NCI-H1105 (cell line): ENCODE measurements at places on chromosomes 2 and 18.
A peak's percentile ranks its signal among the peaks of the same experiment; 100 is the strongest.

- DNase-seq, result no peak
These were observed 72.1 kb upstream of the PARD3B start for GRCh38 chr2:204473224-204473623.

DNA sequence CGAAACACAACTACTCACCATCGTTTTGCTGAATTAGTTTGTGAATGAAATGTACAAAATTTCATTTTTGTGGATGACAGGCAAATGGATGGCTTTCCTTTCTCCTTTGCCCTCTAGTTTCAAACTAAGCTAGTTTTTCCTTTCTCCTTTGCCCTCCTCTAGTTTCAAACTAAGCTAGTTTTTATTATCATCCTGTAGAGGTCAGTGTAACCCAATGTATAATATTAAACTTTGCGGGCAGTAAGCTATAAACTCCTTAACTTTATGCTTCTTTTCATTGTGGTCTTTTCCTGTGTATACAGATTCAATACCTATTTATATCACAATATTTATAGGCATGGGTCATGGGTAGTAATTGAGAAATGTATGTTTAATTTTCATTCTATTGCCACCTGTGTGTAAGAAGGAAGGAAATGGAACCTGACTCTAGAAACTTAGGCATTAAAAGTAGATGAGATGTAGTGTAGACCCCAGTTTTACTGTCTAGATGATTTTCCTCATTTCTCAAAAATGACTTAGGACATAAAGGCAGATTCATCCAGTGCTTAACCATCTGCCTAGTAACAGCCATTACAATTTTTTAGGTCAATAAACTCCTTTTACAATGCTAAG lies 58.1 kb downstream of the MAP3K19 start:
- DNase-seq, result peak; percentile 19

DNA sequence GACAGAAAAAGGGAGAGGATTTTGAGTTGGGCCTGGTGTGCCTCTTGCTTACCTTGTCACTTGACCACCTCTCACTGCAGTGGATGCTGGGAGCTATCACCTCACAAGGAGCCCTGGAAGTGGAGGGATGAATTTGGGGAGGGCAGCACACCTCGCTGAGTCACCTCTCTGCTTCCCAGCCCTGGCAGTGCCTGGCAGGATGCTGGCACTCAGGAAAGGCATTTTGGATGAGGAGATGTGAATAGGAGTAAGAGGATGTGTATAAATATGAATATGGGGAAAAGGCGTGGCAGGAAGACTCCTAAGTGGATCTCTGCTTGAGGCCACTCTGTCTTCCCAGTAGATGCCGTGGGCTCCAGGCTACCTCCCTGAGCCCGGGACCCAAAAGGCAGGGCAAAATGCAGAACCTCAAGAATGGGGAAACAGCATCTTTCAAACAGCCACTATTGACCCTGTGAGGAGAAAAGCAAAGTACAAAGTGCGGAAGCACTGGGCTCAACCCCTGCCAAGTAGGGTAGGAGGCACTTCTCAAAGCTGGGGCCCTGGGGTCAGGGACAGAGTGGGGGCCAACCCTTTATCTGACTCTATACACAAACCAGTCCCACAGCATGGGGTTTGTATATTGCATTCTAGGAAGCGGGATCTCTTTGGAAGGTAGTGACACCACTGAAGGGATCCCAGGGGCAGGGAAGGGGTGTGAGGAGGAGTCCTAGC lies 164.5 kb upstream of the GLI2 start:
- DNase-seq, result no peak

DNA sequence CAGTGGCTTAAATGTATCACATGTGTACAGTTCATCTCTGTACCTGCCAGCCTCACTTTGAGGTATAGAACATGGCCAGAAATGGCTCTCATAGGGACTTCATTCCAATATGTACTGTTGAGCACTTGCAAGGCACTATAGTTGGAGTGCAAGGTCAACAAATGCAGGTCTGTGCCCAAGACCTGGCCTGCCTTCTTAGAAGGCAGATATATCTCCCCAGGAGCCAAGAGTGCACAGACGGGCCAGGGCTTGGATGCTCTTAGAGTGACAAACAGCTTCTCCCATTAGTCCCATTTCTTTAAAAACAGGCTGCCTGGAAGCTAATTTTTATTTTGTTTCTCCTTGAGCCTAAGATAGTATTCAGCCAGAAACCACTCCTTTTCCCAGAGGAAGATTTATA lies 7.3 kb downstream of the TEX261 start:
- no peak for DNase-seq

DNA sequence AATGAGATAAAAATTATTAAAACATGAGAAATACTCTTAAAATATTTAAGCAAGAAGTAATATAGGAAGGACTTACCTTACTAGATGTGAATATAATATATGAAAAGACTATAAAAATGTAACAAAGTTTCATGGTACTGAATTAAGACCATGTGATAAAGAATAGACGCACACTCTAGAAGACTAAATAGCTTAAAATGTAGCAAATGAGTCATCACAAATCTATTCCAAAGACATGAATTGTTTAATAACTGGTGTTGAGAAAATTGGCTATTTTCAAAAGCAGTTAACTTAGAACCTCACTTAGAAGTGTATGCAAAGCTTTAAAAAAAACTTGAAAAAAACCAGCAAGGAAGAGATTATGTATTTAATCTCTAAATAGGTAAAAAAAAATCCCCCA lies 64.1 kb downstream of the POLE4 start:
- no peak for DNase-seq

GRCh38 chr2:234595829-234596228 lies 98.9 kb upstream of the ARL4C start:
- no peak for DNase-seq

- peak; percentile 19 for DNase-seq
These were observed 111.6 kb upstream of the NABP1 start for GRCh38 chr2:191566344-191566743.

DNA sequence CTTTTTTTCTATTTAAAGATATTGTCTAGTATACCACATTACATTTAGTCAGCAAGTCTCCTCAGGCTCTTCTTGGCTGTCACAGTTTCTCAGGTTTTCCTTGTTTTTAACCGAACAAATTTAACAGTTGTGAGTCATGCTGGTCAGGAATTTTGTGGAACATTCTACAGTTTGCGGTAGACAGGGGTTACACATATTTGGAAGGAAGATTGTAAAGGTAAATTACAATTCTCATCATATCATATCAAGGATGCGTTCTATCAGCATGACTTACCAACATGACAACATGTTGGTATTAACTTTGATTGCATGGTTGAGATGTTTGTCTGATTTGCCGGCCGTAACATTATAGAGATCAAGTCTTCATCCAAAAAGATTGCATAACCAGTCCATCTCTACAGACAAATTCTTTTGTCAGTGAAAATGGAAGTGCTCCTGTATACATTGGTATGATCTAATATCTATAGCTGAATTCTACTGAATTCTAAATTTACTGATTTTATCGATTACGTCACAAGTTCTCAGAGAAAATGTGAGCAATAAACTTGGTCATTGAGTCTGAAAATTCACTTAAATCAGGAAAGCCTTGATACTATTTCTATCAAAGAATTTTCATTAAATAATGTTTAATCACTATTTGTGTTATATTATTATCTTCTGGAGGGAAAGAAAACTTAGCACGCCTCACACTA lies 664.4 kb upstream of the SLC8A1 start:
- no peak for DNase-seq

GRCh38 chr2:181780047-181780651 lies 99.8 kb upstream of the NEUROD1 start:
- DNase-seq, result no peak

DNA sequence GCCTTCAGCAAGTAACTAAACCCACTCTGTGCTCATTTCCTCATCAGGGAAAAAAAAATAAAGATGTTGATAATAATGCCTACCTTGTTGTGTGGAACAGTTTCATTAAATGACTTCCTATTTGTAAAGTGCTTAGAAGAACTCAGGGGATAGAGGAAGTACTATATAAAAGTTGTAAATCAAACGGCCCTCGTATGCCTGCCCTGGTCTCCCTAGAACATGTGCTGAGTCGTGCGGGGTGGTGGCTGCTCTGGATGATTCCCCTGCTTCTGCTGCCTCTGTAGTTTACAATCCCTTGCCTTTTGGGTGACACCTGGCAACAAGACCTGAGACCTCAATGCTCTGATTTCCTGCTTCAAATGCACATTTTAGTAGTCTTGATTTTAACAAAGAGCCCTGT lies 170.0 kb downstream of the CERS6 start:
- no peak for DNase-seq

- no peak for DNase-seq
These were observed 456.6 kb upstream of the ID2 start for GRCh38 chr2:8225266-8225665.

- DNase-seq, result no peak
These were observed 2.4 kb downstream of the FTCDNL1 start for GRCh38 chr2:199848389-199849130.

DNA sequence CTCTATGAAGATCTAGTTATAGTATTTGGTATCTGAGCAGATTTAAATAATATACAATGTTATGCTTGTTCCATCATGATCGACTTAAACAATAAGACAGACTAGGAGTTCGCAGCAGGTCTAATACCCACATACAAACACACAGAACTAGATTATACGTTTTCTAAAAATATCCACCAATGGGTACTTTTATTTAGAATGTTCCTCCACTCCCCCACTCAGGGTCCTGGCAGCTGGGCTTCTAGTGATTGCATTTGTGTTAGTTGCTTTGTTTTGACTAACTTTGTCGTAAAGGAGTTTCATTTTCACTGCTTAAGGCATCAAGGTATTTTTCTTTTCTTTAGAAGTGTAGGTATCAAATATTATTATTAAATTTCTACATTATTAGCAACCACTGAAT lies 91.4 kb downstream of the RPRM start:
- DNase-seq, result no peak

- DNase-seq, result no peak
These were observed 136.6 kb downstream of the INSIG2 start for GRCh38 chr2:118224895-118225311.

DNA sequence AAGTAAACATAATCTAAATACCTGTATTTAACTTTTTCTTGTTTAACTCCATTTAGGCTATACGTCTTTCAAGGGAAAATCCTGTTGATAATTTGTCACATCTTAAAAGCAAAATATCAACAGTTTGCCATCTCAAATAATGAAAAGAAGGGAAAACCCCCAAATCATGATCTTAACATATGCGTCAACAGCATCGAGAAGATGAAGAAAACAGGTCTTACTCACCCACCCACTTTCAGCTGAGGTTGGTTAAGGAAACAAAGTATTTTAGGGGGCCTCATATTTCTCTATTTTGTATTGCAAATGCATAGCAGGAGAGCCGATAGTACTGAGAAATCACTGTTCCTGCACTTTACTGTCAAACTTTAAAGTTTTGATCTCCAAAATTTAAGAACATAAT lies 143.1 kb upstream of the COPS8 start:
- DNase-seq, result no peak

- DNase-seq, result no peak
These were observed 35.7 kb downstream of the MRPS9 start for GRCh38 chr2:105073591-105073990.

DNA sequence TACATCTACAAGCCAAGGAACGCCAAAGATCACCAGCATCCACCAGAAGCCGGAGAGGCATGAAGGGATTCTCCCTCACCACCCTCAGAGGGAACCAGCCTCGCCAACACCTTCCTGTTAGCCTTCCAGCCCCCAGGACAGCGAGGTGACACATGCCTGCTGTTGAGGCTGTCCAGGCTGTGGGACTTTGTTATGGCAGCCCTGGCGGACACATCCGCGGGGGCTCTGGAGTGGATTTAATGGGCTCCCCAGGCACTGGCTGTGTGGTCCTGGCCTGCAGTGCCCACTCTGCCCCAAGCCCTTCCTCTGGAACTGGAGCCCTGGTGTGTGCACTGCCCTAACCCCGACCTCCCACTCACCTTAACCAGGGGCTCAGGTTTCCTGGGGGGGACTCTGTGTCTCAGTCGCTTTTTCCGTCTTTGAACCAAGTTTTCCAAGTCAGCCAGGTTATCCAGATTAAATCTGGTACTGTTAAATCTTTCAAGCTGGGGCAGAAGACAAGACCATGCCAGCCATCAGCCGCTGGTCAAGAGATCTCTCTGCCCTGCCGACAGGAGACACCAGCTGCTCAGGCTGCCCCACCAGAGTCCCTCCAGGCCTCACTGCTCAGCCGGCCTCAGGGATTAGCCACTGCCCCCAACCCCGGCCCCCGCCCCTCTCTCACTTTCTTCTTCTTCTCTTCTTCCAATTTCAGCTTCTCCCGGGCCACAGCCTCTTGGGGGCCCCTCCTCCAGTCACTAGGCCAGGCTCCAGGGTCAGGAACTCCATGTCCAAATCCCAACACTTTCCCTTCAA lies 1.9 kb downstream of the ANKRD23 start:
- no peak for DNase-seq

DNA sequence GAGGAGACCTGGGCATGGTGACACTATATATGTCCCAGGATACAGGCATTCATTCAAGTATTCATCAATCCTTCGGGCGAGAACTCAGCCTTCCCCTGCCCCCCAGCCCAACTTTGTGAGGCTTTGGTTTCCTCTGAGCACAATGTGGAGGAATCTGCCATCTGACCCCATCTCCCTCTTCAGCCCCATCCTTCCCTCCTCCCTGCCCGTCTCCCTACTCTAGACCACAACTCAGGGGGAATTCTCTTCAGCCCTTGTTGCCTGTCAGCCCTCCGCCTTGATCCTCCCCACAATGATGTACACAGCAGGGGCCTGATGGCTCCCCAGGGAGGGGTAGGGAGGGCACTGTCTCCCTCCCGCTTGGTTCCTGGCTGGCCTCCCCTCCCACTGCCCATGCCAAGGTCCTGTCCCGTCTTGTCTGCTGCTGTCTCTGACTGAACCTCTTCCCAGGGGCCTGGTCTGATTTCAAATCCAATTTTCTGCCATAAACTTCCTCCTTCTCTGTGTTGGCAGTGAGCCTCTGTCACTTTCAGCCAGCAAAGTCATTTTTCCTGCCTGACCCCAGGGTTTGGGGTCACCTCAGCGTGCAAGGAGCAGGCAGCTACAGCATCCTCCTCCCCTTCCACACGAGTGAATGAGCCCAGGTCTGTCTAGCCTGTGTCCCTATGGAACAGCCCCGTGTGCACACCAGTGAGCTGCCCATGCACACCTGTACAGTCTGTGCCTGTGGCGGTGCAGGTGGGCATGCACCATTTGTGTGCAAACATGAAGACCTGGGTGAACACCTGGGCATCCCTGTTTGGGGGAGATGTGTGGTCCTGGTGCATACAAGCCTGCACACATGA lies 197.3 kb downstream of the CELF4 start:
- DNase-seq, result no peak

- DNase-seq, result no peak
These were observed 108.7 kb downstream of the UXS1 start for GRCh38 chr2:106085181-106085940.

- DNase-seq, result no peak
These were observed 980 bp upstream of the RNPEPL1 start for GRCh38 chr2:240567137-240567871.

DNA sequence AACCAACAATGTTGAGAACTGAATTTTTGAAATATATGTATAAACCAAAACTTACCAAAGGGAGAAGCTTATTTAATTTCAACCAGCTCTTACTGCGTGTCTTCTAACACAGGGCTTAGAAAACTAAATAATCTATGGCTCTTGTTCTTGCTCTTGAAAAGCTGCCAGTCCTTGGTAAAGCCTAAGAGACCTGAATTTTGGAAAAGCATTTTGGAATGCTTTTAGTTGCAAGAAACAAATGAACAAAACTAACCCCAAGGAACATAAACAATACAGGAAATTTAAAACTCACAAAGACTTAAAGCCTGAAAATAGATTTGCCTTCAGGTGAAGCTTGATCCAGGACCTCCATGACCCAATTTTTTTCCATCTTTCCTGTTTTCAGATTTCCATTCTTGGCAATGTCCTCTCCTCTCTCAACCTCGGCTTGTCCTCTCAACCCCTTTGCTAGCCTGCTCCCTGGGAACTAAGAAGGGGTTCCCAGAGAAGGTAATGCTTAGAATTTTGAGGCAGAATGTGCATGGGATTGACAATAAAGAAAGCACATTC lies 169.8 kb upstream of the NCK2 start:
- no peak for DNase-seq
